ENCODE measurements at places on chromosomes 5 and 9. TPM values are rescaled to one million over a fixed set of nuclear protein-coding genes. Genes with fewer than 3 reads are reported as not detected.

DNA sequence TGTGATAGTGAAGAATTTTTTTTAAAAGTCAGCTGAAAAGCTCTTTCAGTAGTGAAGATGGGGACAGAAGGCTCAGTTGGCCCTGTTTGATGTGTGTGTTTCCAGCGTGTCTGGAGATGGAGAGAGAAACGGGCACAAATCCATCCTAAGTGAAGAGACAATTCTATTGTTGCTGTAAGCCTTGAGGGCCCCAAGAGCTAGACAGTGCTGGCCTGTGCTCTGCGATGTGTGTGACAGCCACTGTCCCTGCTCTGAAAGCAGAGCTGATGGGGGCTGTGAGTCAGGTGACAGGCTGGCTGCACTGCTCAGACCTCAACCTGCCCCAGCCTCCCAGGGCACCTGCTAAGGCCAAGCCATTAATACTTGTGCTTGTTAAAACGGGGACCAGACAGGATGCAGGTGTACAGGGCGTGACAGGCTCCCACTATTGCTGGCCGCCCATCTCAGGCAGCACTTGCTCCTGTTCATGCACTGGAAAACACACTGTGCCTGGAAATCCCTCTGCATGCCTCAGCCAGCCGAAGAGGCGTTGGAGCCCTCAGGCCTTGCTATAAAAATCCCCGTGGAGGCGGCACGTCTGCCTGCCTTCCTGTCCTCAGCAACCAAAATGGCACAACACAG, 44.6 kb upstream of the SEMA4D start:
- DNase-seq: no peak

DNA sequence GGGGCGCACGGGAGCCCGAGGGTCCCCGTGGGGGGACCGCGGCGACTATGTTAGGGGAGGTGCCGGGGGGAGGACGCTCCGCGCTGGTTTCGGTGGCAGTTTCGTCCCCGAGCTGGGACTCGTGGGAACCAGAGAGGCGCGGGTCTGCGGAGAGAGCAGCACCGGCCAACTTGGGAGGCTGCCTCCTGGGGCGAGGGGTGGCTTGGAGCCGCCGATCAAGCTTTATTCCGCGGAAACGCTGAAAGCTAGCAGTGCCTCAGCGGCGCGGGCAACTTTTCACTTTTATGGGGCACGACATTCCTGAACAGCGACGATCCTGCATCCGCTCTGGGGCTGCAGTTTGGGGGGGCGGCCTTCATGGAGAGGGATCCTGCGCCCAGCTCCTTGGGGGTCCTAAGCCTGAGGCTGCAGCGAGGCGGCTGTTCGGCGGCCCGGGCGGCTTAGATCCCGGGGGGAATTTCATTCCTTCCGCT, 369 bp downstream of the OCLN start:
- no peak for DNase-seq

GRCh38 chr9:19985081-19985480, 196.2 kb upstream of the SLC24A2 start:
- DNase-seq: no peak

DNA sequence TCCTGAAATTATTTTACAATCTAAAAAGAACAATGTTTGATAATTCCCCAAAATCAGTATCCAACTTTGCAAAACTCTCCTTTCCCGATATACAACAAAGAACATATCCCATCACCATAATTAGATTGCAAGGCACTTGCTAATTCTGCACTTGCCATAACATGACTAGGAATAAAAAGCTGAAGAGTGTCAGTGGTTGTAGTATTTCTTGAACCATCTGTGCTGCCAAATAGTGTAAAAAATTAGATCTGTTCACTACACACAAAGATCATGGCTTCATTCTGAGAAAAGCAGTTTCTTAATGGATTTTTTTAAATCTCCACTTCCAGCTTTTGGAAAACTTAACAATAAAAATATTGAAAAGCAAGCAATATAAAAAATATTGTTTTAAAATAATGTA, 259.5 kb upstream of the FAM174A start:
- no peak for DNase-seq

Gene GPR150
- 0.82 TPM for total RNA-seq

Gene IFNA2
- not detected for total RNA-seq
